ENCODE measurements at places on chromosomes 1 and 21.

DNA sequence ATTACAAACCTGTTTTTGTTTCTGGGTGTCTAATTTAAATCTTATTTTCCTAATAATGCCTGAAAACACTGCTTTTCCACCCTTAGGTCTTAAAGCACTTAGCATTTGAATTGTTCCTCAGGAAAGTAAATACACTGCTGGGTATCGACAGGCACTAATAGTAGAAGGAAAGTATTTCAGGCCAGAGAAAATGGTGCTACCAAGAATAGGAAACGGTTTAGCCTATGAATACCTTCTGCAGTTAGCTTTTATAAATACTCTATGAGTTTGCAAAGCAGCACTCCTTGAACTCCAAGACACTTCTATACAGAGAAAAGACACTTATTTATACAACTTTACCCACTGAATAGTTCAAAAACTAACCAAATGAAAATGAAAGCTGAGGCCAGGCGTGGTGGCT, 6.8 kb downstream of the FUBP1 start:
- DNase-seq: no peak

DNA sequence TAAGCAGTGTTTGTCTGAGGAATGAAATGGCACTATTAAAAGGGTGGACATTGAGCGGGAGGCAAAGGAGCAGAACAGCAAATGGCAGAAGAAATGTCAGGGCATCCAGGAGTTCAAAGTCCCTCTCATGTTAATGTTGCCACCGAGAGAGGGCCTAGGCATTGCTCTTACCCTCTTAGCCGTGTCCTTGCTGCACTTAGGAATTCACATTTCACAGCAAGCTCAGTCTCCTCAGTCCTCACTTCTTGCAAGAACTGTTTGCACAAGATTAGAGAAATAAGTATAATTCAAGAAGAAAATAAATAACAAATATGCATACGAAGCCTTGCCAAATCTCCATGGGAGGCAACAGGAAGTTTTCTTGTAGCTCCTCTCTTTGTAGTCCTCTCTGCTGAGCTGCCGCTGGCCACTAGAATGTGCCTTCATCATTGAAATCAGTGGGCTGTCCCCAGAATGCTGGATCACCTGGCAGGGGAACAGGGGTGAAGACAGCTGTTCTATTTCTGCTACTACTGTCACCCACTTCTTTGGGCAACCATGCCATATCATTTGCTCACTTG, 205.8 kb downstream of the ZNF326 start:
- DNase-seq: no peak

GRCh38 chr1:20665726-20666125, 4.6 kb upstream of the DDOST start:
- no peak for DNase-seq

GRCh38 chr1:24411963-24412362, 1.6 kb downstream of the STPG1 start:
- no peak for DNase-seq

- no peak for DNase-seq
These were observed 129.8 kb downstream of the VAV3 start for GRCh38 chr1:107835151-107835670.

Data from activated naive CD4-positive, alpha-beta T cell treated with anti-CD3 and anti-CD28 coated beads, Interleukin-2, amount 50 U/mL, for 72 hours (primary cell).